Right lobe of liver (tissue), 6 donors: ENCODE measurements at places on chromosomes 1 and 21.

DNA sequence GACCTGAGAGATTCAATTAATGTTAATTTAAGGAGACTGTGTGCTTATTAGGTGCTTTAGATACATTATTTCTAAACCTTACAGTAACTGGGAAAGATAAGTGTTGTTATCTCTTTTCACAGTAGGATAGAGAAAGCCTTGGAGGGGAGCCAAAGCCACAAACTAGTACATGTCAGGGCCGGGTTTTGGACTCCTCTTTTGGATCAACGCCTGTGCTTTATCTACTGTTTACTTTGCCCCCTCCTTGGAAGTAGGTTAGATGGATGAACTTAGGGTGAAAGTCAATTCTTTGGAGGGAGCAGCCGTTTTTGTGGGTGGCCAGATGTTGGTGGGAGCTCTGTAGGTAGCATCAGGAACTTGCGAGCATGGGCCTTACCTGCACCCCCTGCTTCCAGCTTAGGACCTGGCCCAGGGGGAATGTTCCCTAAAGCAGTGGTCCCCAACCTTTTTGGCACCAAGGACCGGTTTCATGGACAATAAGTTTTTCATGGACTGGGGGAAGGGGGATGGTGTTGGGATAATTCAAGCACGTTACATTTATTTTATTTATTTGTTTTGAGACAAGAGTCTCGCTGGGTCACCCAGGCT, 1.7 kb downstream of the HHAT start:
- DNase-seq = no peak

DNA sequence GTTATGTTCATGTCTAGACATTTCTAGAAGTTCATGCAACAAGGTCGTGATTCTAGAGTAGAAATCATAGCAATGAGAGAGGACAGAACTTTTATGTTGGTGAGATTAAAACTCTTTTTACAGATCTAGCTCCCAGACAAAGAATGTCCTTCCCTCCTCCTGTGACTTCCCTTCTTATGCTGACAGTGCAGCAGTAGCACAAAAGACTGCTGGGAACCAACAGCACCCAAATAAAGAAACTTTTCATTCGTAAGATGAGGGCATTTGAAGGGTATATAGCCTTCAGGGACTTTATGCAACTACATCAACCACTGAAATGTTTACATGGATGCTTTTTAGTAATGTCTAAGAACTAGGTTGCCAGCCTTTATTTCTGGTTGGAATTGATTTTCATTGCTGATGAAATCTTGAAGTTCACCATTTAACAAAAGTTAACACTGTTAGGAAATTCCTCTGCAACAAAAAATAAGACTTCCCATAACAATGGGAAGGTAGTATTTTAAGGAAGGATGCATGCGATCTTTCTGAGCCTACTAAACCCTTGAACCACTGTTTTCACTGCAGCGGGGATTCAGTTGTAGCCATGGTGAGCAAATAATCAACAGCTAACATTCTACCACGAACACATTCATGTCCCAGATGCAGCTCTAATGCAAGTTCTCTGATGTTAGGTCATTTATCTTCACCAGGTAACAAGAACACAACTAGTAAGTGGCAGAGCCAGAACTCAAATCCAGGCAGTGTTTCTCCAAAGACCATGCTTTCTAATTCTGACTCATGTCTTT, 672.8 kb downstream of the PTPRC start:
- no peak for DNase-seq

GRCh38 chr1:41790351-41790750, 128.4 kb downstream of the HIVEP3 start:
- no peak for DNase-seq

- DNase-seq = no peak
These were observed 1.7 kb downstream of the TIAM1 start for GRCh38 chr21:31342348-31342747.

- DNase-seq = no peak
These were observed 451.7 kb downstream of the SIPA1L2 start for GRCh38 chr1:232178191-232178590.

DNA sequence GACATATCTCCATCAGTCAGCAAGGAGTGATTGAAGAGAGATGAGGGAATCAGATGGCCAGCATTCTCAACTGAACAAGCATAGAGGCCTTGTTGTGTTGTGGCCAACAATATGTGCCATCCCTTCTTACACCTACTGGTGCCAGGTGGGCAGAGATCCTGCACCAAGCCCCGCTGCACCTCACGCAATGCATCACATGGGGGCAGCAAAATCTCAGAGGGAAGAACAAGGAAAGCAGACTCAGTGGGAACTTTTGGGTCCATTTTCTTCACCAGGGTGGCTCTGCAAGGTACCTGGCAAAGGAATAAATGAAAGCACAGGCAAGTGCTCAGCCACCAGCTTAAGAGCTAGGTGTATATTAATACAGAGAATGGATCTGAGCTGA, 33.2 kb downstream of the HSD3B2 start:
- no peak for DNase-seq
